Stimulated activated CD4-positive, alpha-beta T cell treated with anti-CD3 and anti-CD28 coated beads, Interleukin-4, amount 100 ng/mL, for 24 hours (primary cell): ENCODE measurements at places on chromosomes 7 and 10.

- DNase-seq, result no peak
These were observed 71.3 kb downstream of the PFKFB3 start for GRCh38 chr10:6274040-6274439.

GRCh38 chr7:123961771-123962170 lies 36.7 kb downstream of the SPAM1 start:
- DNase-seq, result peak; percentile 3

- DNase-seq, result no peak
These were observed 53.4 kb upstream of the GDF10 start for GRCh38 chr10:47246406-47247147.

DNA sequence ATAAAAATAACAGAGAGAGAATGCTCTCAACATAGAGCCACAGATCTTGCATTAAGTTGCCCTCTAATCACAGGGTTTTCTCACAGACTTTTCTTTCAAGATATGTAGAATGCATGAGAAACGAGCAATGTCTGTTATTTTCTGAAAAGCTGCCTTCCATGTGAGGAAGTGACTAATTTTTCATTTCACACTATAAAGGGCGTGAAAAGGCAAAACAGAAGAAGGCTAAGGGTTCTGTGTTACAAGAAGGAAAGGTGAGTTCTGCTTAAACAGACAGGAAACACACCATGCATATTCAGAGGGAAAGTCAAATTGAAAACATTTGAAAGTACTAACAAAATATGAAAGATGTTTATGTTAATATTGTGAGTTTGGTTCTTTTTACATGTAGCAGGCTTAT lies 189.2 kb downstream of the SEMA3D start:
- no peak for DNase-seq

GRCh38 chr7:142485617-142486226 lies 227.9 kb upstream of the PRSS58 start:
- peak; percentile 17 for DNase-seq

DNA sequence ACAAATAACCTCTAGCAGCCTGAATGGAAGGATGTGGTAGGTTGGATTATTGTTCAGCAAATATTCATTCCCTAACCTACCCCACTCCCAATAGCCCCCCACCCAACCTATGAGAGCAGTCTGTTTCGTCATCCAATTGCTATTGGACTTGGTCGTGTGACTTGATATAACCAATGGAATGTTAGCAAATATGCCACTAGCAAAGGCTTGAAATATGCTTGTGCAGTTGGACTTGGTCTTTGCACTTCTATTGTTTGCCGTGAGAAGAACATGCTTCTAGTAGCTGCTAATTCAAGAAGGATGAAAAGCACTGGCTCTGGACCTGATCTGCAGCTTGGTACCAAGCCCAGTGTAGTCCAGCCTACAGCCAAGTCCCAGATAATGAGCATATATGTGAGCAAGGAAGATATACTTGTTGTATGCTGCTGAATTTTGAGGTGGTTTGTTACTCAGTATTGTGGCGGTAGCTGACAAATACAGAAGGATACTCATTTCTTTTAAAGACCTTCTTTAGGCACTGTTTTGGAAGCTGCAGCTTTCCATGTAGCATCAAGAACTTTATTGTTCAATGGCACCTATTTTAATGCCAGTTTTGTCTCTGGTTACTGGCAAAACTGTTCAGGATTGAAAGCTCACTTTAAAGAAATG lies 180.4 kb downstream of the EXOC4 start:
- no peak for DNase-seq

GRCh38 chr7:33055158-33055557 lies 7.4 kb downstream of the NT5C3A start:
- no peak for DNase-seq

DNA sequence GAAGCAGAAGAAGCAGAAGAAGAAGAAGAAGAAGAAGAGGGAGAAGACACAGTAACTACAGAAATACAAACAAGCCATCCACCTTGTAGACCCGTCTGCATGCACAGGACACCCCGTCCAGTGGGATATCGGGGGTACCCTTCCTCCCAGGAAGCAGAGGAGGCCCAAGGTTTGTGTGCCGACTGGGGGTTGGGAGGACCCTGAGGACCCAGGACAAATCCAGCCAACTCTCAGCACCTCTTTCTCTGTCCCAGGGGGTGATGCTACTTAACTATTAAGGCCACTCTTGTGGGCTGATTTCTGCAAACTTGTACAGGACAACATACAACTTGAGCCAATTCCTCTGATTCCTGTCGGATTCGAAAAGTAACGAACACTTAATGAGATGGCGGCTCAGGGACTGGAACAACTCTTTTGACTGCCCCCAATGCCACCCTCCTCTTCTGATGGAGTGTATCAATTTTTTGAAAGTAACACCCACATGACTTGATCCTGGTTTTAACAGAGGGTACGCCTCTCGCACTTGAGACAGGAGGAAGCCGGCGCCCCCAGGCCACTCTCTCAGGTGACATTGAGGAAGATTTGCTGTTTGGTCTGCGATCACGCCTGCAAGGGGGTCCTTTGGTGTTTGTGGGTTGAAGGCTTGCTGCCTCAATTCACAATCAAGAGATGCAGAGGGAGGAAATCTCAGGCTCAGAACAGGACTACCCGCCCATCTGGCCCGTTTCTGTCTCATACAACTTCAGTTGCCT lies 192.6 kb downstream of the TNS3 start:
- no peak for DNase-seq

- DNase-seq, result no peak
These were observed 38.7 kb downstream of the CALML3 start for GRCh38 chr10:5563321-5563961.

- DNase-seq, result no peak
These were observed 138.1 kb downstream of the NOC3L start for GRCh38 chr10:94224656-94225055.

GRCh38 chr7:91894781-91895480 lies 14.4 kb upstream of the MTERF1 start:
- no peak for DNase-seq

GRCh38 chr10:51903675-51904074 lies 204.3 kb upstream of the CSTF2T start:
- no peak for DNase-seq
